ENCODE measurements at places on chromosomes 12 and 14. TPM values are rescaled to one million over a fixed set of nuclear protein-coding genes. Genes with fewer than 3 reads are reported as not detected.
A peak's percentile ranks its signal among the peaks of the same experiment; 100 is the strongest.

Gene SMCO2
- total RNA-seq = not detected

Gene CCDC184
- total RNA-seq = 0.54 TPM

Gene PTPN21
- 22.7 TPM for total RNA-seq

GRCh38 chr12:50083301-50083700 lies 1.8 kb upstream of the SMARCD1 start:
- no peaks in the 10 kb centered on the region for H3K27me3 ChIP-seq
- no peak overlapping the region for H3K27ac ChIP-seq
- H3K4me3 ChIP-seq = no peak overlapping the region
- no peak for DNase-seq

DNA sequence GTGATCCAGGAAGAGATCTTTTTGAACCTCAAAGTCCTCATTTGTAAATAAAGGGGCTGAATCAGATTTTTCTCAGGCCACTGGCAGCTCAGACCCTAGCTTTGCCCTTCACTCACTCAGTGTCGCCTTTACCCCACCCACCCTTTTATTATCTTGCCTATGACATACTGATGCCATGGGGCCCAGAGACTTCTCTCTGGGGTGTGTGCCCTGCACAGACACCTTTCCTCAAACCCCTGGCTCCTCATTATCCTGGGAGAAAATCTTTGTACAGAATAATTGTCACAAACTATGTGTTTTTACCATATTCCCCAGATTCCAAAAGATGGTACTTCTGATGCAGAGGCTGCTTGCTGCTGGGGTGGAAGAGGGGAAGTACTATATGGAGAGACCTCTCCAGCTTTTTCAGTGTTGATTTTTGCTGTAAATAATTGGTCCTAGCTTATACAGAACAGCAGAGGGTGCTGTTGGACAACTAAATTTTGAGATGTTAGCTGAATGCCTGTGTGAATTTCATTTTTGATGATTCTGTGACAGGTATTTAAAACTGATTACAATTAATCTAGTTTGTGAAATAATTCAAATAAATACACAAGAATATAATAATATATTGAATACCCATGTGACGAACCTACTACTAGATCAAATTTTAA lies 53.9 kb upstream of the DCD start:
- H3K4me3 ChIP-seq = no peak overlapping the region
- H3K27me3 ChIP-seq = no peaks in the 10 kb centered on the region
- no peaks in the 10 kb centered on the region for H3K4me1 ChIP-seq
- H3K27ac ChIP-seq = no peak overlapping the region
- H3K36me3 ChIP-seq = no peaks in the 10 kb centered on the region

- H3K4me1 ChIP-seq = peaks cover 17% of the 10 kb centered on the region
- no peaks in the 10 kb centered on the region for H3K27me3 ChIP-seq
- no peaks in the 10 kb centered on the region for H3K36me3 ChIP-seq
- peak overlapping the region; percentile 83 for H3K4me3 ChIP-seq
- peak overlapping the region; percentile 79 for H3K27ac ChIP-seq
- peak; percentile 30 for DNase-seq
These were observed 386 bp downstream of the LIN52 start for GRCh38 chr14:74085047-74085637.

DNA sequence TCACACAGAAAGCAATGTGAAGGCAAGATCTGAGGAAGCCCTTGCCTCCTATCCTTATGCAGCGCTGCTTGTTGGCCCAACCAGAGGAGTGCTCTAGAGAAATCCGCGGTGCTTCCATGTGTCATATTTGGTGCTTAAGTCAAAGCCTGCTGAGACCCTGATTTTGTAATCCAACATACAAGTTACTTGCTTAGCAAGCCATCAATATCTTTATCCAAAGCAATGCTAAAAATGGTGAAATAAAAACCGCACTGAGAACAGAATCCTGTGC lies 250.0 kb downstream of the MED13L start:
- H3K27me3 ChIP-seq = no peaks in the 10 kb centered on the region
- H3K4me3 ChIP-seq = no peak overlapping the region
- peaks cover 4% of the 10 kb centered on the region for H3K4me1 ChIP-seq
- no peak overlapping the region for H3K27ac ChIP-seq
- H3K36me3 ChIP-seq = no peaks in the 10 kb centered on the region

DNA sequence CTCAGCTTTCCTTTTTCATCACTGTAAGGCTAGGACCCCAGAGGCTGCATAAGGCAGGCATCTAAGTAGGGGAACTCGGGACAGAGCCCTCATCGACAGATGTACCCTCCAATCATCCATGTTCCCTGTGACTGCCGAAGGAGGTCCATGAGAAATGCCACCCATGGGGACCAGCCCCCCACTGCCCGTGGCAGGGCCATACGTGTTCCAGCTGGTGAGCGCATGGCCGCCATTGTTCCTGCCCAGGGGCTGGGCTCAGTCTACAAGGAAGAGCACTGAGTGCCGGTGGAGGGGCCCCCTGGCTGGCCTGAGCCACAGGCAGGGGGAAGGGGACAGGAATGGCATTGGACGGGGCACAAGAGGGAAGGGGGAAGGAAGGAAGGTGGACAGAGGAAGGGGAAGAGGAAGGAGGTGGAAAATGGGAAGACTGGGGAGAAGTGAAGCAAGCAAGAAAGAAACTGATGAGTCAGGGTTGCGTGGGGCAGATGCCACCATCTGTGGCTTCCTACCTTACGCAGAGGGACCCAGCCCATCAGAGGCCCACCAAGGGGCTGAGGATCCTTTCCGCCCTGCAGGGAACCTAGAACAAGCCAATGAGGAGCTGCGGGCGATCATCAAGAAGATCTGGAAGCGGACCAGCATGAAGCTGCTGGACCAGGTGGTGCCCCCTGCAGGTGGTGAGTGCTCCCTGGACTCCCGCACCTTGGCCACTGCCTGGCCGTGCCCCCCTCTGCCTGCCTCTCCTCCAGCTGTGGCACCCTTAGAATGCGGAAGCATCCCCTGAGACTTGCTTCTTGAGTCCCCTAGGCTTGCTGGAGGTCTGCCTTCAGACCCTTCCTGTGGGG lies 120.6 kb upstream of the FKBP4 start:
- no peaks in the 10 kb centered on the region for H3K36me3 ChIP-seq
- H3K27ac ChIP-seq = no peak overlapping the region
- no peak for DNase-seq
- H3K4me3 ChIP-seq = no peak overlapping the region
- no peaks in the 10 kb centered on the region for H3K27me3 ChIP-seq
- no peaks in the 10 kb centered on the region for H3K4me1 ChIP-seq

DNA sequence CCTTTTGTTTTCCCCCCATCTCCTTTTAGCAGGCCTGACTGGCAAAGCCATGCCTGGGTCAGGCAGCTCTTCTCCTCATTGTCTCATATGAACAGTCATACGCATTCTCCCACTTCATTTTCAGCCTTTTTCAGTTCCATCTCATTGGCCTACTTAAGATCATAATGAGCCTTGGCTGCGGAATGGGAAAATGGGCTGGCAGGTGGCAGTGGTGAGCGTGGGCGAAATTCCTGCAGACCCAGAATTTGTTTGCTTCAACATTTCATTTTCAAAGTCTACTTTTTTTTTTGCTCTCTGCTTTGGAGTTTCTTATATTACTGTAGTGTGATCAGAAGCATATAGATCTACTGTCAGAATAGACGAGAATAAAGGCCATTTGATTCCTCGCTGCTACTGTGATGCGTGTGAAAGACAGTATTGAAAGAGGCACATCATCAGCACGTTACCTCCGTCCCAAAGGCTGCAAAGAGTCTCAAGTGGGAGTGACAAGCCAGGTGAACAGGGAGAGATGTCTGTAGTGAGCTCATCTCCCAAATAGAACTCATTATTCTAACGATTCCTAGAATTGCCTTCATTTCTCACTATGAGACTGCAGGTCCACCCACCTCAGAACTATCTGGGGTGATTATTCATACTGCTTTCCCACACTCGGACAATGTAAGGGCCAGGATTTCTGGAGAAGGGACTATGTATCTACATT lies 73.7 kb downstream of the TBK1 start:
- no peak overlapping the region for H3K27ac ChIP-seq
- no peaks in the 10 kb centered on the region for H3K27me3 ChIP-seq
- no peaks in the 10 kb centered on the region for H3K4me1 ChIP-seq

DNA sequence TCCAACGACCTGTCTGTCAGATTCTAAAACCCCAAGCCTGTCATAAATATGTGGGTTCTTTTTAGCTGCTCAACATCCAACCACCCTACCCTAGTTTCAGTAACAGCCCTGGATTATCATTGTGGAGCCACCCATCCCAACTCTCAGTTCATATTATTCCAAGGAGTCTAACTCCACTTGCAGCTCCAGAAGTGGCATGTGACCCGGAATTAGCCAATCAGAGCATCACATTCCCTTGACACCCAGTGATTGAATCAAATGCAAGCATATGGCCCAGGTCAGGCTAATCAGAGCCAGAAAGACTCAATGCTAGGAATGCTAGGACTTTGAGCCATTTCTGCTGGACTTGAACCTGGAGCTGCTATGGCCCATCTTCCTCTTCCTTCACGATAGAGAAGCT lies 17.1 kb upstream of the HSP90B1 start:
- DNase-seq = no peak
- H3K27me3 ChIP-seq = no peaks in the 10 kb centered on the region
- H3K4me3 ChIP-seq = no peak overlapping the region
- H3K4me1 ChIP-seq = no peaks in the 10 kb centered on the region
- no peaks in the 10 kb centered on the region for H3K36me3 ChIP-seq

DNA sequence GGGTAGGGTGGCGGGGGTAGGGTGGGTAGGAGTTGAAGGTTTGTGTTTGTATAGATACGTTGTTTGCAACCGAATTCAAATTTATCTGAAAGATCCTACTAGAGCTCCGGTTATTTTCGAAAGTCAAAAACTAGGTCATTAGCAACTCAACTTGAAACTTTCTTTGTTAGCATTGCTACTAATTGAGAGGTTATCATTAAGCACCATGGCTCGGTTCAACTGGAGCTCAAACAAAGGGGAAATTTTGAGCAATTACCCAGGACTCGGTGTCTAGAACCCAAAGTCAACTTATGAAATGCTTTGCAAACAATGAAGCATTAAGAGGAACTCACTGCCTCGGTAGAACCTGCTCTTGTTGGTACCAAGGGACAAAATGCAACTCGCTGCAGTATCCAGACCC lies 207.7 kb downstream of the BCAT1 start:
- H3K4me1 ChIP-seq = no peaks in the 10 kb centered on the region
- no peak for DNase-seq
- H3K27ac ChIP-seq = no peak overlapping the region
- no peaks in the 10 kb centered on the region for H3K36me3 ChIP-seq
